ENCODE measurements at places on chromosomes 5 and 9.

- no peak for DNase-seq
These were observed 45.2 kb upstream of the IL6ST start for GRCh38 chr5:56039985-56040384.

DNA sequence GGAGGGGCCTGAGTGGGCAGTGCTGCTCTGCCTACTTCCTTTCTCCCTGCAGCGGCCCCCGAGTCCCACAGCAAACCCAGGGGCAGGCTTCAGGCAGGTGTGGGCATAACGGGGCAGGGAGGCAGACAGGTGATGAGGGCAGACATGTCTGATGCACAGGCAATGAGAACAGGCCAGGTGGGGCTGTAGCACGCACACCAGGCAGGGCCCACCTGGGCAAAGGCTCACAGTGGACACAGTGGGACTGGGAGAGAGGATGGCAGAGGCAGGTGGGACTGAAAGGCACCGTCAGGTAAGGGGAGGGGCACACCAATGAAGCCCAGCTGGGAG, 5.8 kb downstream of the LTC4S start:
- no peak for DNase-seq

- no peak for DNase-seq
These were observed 563.9 kb upstream of the TLE4 start for GRCh38 chr9:79007701-79008483.

GRCh38 chr5:159427180-159428012, 97.1 kb upstream of the IL12B start:
- no peak for DNase-seq

DNA sequence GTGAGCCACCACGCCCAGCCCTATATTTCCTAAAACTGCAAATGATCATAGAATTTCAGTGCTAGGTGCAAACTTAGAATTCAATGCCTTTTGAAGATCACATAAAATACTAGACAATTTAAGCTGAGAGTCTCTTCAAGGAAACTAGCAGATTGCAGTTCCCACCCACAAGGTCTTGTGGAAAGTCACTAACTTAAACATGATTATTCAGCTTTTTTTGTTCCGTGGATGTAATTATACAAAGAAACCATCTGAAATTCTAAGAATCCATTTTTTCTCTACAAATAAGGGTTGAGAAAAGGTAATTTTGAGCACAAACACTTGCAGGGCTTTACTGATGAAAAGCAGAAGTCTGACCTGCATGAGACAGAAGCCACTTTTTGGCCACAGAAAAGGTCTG, 4.5 kb upstream of the LHFPL2 start:
- no peak for DNase-seq

GRCh38 chr5:142313682-142314081, 11.1 kb downstream of the SPRY4 start:
- no peak for DNase-seq

DNA sequence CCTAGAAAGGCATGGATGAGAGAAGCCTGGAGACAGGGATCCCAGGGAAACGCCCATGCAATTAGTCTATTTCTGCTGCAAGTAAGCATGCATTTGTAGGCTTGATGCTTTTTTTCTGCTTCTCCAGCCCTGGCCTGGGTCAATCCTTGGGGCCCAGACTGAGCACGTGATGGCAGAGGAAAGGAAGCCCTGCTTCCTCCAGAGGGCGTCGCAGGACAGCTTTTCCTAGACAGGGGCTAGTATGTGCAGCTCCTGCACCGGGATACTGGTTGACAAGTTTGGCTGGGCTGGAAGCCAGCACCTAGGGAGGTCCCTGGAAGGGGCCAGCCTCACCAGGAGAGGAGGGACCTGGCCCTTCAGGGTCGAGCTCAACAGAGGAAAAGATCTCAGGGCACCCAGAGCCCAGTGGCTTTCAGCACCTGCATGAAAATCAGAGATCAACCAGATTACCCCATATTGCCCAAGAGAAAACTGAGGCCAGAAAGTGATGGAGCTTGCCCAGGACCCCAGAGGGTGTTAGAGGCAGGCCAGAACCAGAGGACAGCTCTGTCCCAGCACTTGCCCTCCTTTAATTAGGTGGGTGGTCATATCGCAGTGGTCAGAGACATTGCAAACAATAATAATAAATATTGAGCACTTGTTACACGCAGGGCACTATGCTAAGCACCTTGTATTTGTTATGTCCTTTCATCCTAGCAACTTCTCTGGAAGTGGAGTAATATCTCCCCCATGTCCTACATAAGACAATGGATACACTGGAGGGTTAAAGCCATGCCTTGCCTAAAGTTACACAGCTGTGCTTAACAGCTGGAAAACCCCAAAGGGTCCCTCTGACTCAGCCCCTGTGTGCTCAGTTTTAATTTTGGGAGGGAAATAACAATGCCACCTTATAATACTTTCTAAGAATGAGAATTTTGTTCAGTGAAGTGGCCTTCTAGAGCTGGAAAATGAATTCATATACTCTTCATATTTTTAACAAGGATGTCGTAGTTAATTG, 67.1 kb downstream of the KLF4 start:
- peak; percentile 64 for DNase-seq

DNA sequence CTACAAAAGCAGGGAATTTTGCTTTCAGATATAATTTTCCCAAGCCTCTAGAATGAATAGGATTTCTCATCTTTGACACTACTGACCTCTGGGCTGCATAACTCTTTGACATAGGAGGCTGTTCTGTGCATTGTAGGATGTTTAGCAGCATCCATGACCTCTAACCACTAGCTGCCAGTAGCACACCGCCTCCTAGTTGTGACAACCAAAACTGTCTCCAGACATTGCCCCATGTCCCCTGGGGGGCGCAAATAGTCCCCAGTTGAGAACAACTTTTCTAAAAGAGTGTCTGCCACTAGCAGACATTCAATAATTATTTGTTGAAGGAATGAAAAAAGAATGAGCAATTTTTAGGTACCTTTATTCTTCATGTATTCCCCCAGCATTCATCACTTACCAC, 51.8 kb downstream of the POU4F3 start:
- DNase-seq, result no peak

DNA sequence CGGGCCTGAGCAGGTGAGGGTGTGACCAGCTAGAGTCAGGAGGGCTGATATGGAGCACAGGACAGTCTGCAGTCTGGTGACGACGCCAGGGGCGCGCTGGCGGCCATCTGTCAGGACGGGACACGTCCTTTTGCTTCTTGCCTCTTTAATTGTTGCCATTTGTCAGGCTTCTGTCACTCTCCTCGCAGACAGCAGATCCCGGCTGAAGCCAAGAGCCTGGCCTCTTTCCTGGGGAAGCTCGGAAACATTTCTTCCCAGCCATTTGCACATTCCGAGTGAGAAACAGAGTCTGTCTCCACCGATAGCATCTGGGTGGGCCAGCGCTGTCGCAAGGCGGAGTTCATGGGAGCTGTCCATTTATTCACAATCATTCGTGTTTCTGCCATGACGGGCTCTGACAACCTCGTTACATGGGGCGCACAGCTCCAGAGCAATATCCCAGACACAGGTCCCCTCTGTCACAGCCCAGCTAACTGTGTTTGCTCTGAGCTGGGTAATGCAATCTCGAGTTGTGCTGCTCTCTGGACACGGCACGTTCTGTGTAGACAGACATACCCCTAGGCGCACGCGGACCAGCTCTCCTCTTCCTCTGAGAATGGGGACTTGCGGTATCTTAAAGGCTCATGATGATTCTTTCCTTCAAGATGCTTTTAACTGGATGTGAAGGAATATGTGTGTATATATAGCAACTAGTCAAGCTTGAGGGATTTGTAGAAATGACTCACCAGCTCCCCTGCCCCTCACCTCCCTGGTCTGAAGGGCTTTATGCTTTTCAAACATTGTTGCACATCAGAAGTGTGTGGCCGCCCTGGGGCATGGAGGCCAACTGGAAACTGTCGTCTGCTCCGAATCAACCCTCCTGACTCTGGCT, 105.3 kb upstream of the FCN2 start:
- DNase-seq, result no peak

- DNase-seq, result peak; percentile 49
These were observed 694 bp downstream of the RMI1 start for GRCh38 chr9:83981126-83981871.

DNA sequence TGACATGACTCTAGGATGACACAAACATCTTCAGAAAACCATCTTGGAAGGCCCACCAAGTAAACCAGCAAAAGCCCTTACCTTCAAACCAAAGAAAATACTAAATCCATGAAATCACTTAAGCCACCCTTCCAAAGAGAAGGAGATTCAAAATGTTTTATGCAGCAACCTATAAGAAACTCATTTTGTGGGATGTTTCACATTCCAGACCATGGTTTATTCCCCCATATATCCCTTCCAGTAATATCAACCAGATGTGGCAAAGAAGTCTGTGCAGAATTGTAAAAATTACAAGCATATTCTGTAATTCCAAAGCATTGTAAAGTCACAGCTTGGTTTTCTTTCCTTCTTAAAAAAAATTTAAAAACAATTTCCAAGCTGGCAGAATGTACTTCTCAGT, 117.4 kb downstream of the SLIT3 start:
- DNase-seq, result no peak

GRCh38 chr5:102818934-102819333, 63.8 kb downstream of the PAM start:
- DNase-seq, result no peak

DNA sequence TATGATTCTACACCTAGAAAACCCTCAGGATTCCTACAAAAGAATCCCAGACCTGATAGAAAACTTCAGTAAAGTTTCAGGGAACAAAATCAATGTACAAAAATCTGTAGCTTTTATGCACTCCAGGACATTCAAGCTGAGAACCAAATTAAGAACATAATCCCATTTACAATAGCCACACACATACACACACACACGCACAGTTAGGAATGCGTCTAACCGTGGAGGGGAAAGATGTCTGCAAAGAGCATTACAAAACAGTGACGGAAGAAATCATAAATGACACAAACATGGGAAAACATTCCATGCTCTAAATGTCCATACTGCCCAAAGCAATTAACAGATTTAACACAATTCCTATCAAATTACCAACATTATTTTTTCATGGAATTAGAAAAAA, 51.4 kb upstream of the CAST start:
- DNase-seq, result no peak

DNA sequence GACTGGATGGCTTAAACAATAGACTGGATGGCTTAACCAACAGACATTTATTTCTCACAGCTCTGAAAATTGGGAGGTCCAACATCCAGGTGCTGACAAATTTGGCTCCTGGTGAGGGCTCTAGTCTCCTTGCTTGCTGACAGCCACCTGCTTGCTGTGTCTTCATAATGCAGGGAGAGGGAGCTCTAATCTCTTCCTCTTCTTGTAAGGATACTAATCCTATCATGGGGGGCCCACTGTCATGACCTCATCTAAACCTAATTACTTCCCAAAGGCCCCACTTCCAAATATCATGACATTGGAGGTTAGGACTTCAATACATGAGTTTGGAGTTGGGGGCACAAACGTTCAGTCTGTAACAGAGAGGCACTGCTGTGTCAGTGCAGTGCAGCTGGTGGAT, 26.4 kb downstream of the FOXD1 start:
- no peak for DNase-seq

GRCh38 chr9:120765910-120766425, 27.2 kb downstream of the FBXW2 start:
- no peak for DNase-seq

GRCh38 chr5:151483647-151484046, 36.2 kb downstream of the SLC36A1 start:
- no peak for DNase-seq

DNA sequence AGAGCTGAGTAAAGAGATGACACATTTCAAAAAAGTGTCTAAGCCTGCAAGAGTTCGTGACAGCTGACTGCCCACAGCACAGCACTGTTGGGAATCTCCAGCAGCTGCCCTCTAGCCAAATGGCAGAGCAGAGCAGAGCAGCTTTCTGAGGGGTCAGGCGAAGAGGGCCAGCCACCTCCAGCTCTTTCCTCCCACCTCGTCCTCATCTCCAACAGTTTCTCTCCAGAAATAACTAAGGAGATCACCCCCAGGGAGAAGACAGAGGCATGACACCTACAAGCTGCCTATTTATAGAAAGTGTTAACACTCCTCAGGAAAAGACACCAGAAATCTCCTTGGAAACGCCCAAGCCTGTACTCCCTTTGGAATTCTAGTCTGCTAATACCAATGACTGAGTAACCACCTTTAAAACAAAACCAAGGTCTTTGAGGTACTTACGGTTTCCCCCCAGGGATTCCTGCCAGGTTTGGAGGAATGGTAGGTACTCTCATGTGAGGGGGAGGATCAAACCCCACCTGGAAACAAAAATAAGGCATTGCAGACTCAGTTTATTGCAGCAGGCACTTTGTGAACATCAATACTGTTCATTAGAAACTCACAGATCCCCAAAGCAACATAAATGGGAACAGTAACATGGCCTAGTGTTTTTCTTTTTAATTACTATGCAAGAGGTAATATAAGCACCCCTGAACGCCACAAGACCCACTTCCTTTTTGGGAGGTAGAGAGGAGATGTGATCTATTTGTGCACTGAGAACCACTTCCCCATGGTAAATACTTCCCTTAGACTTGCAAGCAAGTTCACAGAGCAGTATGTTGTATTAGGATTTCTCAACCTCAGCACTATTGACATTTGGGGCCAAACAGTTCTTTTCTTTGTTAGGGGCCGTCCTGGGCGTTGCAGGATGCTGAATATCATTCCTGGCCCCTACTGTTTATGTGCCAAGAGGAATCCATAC, 79.3 kb downstream of the TLE1 start:
- DNase-seq, result peak; percentile 85

- peak; percentile 83 for DNase-seq
These were observed 44.8 kb downstream of the PARP8 start for GRCh38 chr5:50711280-50711679.

- DNase-seq, result no peak
These were observed 57.0 kb downstream of the PFDN1 start for GRCh38 chr5:140245926-140246325.

- DNase-seq, result no peak
These were observed 24.4 kb upstream of the ZNF366 start for GRCh38 chr5:72531496-72532190.

- DNase-seq, result peak; percentile 58
These were observed 87.7 kb downstream of the ENTREP1 start for GRCh38 chr9:69412741-69413150.

DNA sequence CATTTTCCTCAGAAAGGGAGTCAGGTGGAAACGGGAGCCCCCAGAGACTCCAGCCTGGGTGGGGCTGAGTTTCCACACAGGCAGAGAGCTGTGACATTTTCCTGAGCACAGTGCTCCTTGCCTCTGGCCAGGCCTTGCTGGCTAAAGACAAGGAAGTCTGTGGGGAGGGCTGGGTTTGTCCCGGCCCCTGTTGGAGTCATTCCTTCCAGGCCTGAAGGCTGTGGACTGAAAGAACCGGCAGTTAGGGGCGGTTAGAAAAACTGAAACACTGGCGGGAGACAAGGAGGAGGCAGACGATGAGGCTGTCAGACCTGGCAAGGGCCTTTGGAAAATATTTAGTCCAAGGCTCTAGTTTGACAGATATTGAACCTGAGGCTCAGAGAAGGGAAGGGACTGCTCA, 29.9 kb downstream of the COL15A1 start:
- DNase-seq, result no peak

DNA sequence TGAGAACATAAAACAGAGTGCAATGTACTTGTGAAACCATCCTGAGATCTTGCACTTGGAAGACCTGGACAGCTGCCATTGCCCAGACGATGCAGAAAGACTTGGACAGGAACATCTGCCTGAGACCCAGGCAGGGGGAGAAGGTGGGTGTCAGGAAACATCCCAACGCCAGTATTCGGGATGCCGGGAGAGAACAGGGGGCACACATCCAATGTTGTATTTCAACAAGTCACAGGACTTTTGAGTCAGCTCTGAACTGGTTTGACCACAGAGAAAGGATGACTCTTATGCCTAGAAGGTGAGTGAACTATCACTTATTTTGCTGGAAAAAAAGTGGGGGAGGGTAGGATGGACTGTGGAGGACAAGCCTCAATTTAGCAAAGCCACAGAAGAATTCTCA, 124.6 kb downstream of the ROR2 start:
- peak; percentile 3 for DNase-seq

- DNase-seq, result peak; percentile 74
These were observed 4.3 kb downstream of the ERAP2 start for GRCh38 chr5:96880444-96881164.

All from LHCN-M2 (cell line).